ENCODE measurements at places on chromosomes 7 and 10. TPM values are rescaled to one million over a fixed set of nuclear protein-coding genes. Genes with fewer than 3 reads are reported as not detected.
A peak's percentile ranks its signal among the peaks of the same experiment; 100 is the strongest.

DNA sequence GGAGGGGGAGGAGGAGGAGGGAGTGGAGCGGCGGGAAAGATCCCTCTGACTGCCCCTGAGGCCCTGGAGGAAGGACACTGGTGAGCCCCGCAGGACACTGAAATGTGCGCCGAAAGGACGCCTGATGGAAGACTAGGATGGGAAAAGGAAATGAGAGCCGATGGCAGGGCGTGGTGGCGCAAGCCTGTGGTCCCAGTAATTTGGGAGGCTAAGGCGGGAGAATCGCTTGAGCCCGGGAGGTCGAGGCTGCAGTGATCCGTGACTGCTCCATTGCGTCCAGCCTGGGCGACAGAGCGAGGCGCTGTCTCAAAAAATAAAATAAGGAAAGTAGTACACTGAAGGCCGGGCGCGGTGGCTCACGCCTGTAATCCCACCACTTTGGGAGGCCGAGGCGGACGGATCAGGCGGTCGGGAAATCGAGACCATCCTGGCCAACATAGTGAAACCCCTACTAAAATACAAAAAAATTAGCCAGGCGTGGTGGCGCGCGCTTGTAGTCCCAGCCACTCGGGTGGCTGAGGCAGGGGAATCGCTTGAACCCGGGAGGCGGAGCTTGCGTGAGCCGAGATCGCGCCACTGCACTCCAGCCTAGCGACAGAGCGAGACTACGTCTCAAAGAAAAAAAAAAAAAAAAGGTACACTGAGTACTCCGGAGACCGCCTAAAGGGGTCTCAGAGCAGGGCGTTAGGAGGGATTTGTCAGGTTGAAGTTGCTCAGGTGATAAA, 561 bp upstream of the HNRNPF start:
- DNase-seq: peak; percentile 58

GRCh38 chr7:28311670-28312069, 100.6 kb upstream of the CREB5 start:
- no peak for DNase-seq

DNA sequence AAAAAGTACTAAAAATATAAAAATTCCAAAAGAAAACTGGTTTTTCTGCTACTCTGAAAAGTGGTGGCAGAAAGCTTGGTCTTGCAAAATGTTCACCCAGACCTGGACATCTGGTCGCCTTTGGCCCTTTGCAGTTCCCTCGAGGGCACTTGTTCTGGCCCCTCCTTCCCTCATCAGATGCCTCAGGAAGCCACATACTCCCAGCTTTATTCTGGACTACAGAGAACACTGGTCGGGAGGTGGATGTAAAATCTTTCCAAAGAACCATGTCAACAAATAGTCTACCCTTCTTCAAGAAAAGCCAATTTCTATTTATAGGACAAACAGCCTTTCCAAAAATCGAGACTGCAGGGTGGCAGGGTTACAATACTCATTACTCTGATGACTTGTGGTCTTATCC, 726.1 kb downstream of the TNS3 start:
- no peak for DNase-seq

GRCh38 chr7:99374111-99375064, at the start of gene ARPC1B:
ARPC1B (plus strand) TSS chr7:99374730; CDS start chr7:99385715, 10,985 bp downstream.
- DNase-seq: peak; percentile 90

GRCh38 chr7:50791938-50792341, 9.2 kb upstream of the GRB10 start:
- DNase-seq: no peak

MOSPD3 gene
- 18.6 TPM for total RNA-seq
